ENCODE measurements at places on chromosomes 1 and 21. TPM values are rescaled to one million over a fixed set of nuclear protein-coding genes. Genes with fewer than 3 reads are reported as not detected.

GRCh38 chr21:15943009-15943666 is 213.4 kb downstream of the USP25 start:
- DNase-seq: peak; percentile 32

DNA sequence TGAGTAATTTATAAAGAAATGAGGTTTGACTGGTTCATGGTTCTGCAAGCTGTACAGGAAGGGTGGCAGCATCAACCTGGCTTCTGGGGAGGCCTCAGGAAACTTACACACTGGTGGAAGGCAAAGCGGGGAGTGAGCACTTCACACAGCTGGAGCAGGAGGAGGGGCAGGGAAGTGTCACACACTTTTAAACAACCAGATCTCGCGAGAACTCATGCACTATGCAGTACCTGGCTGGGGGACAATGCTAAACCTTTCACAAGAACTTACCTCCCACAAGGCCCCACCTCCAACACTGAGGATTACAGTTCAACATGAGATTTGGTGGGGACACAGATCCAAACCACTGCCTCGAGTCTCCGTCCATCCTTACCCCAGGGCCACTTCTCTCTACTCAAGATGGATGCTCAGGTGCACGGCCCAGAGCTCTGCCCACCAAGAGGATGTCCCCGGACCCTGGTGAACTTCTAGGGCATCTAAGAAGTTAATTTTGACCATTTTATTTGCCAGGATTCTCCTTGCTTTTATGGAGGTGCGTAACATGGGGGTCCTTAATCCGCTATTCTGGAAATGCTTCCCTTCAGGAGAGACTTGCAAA is 22.7 kb upstream of the ACTRT2 start:
- DNase-seq: no peak

GRCh38 chr1:89532228-89532627 is 7.6 kb downstream of the LRRC8B start:
- DNase-seq: no peak

Gene TRIM46
- total RNA-seq: 1.2 TPM

Data from lung microvascular endothelial cell (primary cell).